ENCODE measurements at places on chromosomes 5 and 9.

GRCh38 chr9:19049917-19050636 is 850 bp downstream of the RRAGA start:
- no peak for DNase-seq

GRCh38 chr5:137621861-137622823 is 113.7 kb downstream of the KLHL3 start:
- DNase-seq, result peak; percentile 59

DNA sequence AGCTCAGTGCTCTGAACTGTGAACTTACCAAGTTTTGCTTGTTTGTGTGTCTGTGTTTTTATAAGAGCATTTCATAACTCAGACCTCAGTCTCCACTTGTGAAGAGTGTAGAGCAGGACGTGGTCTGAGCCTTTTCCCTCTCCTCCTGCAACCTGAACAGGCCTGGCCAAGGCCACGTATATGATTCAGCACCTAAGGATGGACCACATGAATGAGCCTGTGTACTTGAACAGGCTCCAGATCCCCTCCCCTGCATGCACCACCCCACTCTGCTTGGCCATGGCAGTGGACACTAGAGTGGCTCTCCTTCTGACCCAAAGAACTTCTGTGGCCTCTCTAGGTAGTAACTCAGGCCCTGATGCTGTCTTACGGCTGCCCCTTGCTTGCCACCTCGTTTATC is 125.9 kb upstream of the FSTL4 start:
- DNase-seq, result no peak

DNA sequence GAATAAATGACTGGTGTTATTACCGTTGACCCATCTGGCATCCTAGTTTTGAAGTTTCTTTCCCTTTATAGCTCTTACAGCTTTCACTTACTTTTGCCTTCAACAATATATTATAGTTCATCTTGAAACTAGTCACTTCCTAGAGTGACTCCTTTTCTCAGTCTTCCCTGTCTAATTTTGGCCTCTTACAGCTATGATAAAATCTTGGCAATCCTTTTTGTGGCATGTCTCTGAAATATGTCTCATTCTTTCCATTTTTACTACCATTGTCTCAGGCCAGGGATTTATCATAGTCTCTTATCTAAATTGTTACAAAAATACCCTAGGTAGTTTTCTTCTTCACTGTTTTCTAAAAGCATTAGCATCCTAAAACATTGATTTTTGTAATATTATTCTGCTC is 621.3 kb upstream of the ZNF608 start:
- DNase-seq, result no peak

DNA sequence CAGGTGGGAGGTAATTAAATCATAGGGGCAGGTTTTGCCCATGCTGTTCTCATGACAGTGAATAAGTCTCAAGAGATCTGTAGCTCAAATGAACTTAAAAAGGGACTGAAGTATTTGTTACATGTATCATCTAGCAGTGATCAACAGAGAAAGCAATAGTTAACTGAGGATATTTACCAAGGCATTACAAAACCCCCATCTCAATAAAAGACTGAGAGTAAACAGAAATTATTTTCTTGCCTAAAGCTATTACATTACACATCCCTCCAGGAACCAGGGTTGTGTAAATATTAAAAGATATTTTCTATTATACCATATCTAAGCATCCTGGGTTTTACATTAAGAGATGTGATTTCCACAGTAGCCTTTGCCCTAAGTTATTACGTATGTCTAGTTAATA is 169.9 kb downstream of the CTNND2 start:
- no peak for DNase-seq

DNA sequence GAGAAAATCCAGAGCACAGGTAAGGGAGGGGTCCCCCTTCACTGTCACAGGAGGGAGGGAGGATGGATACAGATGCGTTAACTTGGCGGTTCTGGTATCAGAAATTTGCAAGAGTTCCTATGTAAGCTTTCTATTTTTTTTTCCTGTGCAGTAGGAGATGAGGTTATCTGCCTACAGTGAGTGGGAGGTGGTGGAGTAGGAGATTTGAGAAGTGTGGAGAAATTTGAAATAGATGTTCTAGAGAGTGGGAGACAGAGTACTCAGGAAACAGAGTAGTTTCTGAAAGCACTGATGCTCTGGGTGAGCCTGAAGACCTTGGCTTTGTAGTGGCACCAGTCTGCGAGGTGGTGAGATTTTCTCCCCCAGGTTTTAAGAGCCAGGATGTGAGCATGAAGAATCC is 271.4 kb downstream of the MSX2 start:
- DNase-seq, result no peak

- no peak for DNase-seq
Measured at GRCh38 chr5:113448252-113448651, 13.5 kb upstream of the TSSK1B start.

- DNase-seq, result no peak
Measured at GRCh38 chr5:69498384-69498783, 5.8 kb downstream of the OCLN start.

DNA sequence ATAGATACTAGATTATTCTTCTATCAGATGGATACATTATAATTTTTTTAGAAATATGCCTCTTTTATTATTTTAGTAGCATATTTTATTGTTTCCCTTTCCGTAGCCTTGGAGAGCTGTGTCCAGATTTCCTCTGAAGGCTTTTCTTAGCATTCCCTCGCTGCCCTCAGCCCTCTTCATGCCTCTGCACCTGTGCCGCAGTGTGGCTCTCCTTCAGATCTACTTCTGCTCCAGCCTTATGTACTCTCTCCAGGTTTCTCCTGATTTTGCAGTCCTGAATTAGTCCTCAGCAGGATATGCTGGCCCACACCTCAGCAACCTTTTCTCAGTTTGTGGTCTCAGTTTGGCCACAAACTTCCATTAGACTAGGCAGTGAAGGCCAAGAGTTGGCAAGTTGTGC is 1052.0 kb downstream of the TAF11L14 start:
- no peak for DNase-seq

GRCh38 chr9:112556497-112557442 is 70.1 kb downstream of the KIAA1958 start:
- DNase-seq, result no peak

DNA sequence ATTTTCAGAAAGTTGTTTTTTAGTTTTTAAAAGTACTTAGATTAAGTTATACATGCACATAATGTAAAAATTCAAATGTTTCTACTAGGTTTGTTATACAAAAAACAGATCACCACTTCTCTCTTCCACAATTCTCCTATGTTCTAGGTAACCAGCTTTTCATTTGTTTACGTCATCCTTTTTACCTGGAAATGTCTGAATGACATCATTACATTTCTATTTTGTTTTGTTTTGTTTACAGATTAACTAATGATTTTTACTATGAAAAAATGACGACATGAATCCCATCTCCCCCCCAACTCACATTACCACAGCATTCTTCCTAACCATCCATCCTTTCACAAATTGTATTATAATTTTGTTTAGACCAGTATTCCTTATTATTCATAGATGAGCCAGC is 1709.2 kb downstream of the EFNA5 start:
- no peak for DNase-seq

DNA sequence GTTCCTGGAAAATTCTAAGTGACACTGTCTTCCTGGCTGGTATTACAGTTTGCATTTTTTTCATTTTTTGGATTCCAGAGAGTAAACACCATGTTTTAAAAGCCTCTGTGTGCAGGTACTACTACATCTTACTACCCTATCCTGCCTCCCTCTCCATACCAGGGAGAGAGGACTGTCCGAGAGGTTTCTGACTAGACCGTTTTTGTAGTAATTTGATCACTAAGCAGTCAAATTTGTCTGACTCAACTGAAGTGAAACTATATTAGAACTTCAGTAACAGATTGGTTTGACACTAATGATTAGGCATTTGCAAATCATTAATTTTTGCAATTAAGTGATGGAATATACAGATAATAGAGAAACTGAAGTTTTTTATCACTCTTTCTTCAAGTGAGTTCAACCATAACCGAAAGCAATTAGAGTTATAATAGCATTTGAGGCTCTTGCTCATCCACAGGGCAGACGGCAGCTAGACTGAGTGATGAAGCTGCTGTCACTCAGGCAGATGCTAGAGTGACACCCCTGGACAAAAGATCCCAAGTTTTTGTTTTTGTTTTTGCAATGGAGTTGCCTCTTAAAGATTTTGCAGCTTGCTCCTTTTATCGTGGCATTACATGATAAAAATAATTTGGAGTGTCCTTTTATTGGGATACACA is 44.3 kb downstream of the SMARCA2 start:
- DNase-seq, result no peak

- no peak for DNase-seq
Measured at GRCh38 chr5:34057118-34057517, 14.1 kb upstream of the C1QTNF3 start.

GRCh38 chr9:111559000-111559610 is 34.1 kb downstream of the ZNF483 start:
- no peak for DNase-seq

DNA sequence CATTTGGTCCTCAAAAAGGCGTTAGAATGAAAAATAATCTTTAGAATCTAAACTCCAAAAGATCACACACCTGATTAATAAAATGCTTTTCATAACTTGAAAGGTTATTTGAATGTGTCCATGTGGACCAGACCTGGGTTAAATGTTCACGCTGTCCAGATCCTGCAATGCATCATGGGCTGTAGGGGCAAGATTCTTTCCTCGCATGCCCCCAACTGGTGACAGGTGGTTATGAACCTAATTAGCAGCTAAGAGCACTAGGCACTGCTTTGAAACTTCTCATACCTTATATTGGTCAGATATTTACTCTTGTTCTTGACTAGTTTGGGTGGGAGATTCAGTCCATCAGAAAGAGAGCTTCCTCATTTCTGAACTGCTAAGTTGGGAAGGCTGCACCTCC is 19.3 kb upstream of the PIP5K1B start:
- peak; percentile 36 for DNase-seq

GRCh38 chr9:134356496-134357470 is 30.5 kb downstream of the RXRA start:
- DNase-seq, result no peak

DNA sequence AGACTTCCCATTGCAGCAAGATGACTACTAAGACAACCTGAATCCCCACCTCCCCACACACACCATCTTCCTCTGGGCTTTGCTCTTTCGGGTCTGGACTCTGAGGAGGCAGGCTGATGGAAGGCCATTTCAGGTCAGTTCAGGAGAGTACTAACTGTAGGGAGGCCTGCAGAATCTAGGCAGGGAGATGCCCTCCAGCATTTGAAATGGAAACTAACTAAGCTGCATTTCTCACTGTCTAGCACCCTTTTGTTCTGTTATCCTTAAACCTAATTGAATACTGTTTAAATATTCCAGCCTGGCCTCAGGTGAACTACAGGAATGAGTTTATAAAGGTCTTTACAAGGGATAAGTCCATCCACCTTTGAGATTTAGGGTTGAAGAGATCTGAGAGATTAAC is 4.9 kb upstream of the TBCA start:
- no peak for DNase-seq

DNA sequence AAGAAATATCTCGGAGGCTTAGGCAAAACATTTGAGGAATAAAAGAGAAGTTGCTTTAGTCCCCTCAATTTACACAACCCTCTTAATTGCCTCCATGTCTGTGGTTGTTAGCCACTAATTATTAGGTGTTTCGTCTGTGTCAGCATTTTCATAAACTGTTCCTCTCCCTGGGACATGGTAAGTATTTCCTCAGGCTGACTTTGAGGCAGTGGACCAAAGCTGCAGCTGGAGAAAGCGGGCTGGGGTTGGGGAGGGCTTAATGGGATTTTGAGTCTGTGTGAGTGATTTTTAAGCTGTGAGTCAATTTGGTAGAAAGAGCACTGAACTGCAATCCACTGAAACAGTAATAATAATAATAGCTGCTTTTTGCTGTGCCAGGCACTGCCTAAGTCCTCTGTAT is 13.0 kb upstream of the TTC1 start:
- no peak for DNase-seq

GRCh38 chr9:89555451-89556375 is 49.1 kb upstream of the GADD45G start:
- DNase-seq, result peak; percentile 32

GRCh38 chr5:156981481-156981880 is 18.5 kb upstream of the TIMD4 start:
- peak; percentile 53 for DNase-seq

DNA sequence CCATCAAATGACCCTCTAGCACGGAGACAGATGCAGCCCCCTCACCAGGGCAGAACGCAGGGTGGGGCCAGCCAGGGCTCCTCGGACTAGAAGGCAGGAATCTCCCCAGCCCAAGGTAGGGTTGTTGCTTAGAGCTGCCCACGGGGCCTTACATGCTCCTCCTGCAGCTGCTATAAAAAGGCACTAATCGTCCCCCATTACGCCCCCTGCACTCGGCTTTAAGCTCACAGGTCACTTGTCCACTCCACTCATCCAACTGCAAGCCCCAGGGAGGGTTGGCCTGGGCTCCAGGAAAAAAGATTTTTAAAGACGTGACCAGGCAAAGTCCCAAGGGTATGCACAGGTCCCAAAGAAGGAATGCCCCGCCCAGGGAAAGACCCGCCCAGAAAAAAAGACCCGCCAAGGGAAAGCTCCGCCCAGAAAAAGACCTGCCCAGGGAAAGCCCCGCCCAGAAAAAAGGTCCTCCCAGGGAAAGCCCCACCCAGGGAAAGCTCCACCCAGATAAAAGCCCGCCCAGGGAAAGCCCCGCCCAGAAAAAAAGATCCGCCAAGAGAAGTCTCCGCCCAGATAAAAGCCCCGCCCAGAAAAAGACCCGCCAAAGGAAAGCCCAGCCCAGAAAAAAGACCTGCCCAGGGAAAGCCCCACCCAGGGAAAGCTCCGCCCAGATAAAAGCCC is 11.1 kb downstream of the GRIN1 start:
- DNase-seq, result no peak

GRCh38 chr5:167912941-167913665 is 378.3 kb upstream of the WWC1 start:
- no peak for DNase-seq

- DNase-seq, result no peak
Measured at GRCh38 chr9:107222020-107222522, 61.0 kb upstream of the RAD23B start.

- DNase-seq, result peak; percentile 30
Measured at GRCh38 chr5:67887748-67888161, 327.8 kb upstream of the PIK3R1 start.

- DNase-seq, result no peak
Measured at GRCh38 chr5:98066910-98067309, 706.6 kb upstream of the RGMB start.

GRCh38 chr5:95734906-95735305 is 3.8 kb downstream of the RHOBTB3 start:
- DNase-seq, result no peak

DNA sequence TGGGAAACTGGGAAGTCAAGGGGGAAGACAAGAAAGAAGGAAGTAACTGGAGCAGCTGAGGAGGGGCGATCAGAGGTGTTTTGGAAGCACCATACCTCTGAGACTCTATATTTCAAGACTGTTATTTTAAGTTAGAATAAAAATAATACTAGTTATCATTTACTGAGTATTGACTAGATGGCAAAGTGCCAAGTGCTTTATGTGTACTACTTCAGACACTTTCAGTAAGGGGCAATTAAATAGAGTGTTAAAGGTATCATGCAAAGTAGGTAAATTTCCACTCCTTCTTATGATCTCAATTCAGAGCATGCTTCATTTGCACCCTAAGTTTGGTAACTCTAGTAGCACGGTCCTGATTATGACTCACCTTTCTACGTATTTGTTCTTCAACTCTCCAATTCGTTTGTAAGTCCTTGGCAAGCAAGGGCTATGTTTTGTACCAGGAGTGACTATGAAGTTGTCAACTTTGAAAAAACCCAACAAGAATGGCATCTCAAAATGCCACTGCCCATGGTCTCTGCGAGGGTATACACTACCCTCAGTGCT is 152.4 kb upstream of the RAPGEF1 start:
- DNase-seq, result no peak
